ENCODE measurements at places on chromosomes 2 and 18. TPM values are rescaled to one million over a fixed set of nuclear protein-coding genes. Genes with fewer than 3 reads are reported as not detected.
A peak's percentile ranks its signal among the peaks of the same experiment; 100 is the strongest.

DNA sequence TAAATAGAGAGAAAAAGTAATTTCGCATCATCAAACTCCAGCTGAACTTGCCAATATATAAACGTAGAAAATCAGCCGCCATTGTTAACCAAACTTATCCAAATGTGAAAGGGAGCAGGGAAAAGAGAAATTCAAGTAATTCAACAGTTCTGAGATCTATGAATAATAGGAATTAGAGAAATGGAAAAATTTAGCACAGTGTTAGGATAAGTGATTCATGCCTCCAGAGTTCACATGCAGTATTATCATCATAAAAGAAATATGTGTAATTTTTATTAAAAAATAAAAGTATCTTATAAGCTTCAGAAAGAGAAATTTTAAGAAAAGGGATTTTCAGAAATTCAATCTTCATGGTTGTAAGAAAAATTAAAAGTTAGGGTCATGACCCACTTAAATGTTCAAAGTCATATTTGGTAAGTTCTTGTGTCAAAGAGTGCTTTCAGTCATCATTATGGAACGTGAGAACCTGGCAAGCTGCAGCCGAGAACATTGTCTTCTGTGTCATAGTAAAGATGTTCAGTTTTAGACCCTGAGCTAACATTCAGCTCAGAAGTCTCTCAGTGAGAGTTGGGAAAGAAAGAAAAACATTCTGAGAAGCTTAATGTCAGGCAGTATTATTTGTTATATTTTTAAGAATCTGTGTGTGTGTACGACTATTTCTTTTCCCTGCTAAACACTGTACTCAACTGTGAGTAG lies 414.3 kb upstream of the RGPD4 start:
- DNase-seq = no peak

Gene BOD1L2
- total RNA-seq = not detected

GRCh38 chr2:227324642-227324994 lies 433 bp upstream of the MFF start:
- no peak for DNase-seq

DNA sequence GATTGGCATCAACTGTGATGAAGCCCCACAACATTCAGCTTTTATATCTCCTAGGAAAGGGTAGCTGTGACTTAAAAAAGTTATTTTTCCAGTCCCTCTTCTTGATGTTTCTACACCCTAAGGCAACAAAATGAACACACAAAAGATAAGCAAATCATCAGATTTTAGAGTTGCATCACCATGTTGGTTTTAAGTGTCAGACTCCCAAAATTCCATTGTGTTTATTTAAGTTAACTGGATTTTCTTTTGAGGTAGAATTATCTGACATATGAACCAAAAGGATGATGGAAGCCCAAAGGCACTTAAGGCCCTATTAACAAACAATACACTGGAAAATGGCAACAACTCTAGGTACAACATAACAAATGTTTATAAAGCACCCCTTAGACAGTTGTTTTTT lies 261.7 kb upstream of the SLC39A10 start:
- no peak for DNase-seq

- no peak for DNase-seq
Measured at GRCh38 chr2:122300758-122301157, 545.3 kb downstream of the TSN start.

Gene PLEK
- not detected for total RNA-seq

DNA sequence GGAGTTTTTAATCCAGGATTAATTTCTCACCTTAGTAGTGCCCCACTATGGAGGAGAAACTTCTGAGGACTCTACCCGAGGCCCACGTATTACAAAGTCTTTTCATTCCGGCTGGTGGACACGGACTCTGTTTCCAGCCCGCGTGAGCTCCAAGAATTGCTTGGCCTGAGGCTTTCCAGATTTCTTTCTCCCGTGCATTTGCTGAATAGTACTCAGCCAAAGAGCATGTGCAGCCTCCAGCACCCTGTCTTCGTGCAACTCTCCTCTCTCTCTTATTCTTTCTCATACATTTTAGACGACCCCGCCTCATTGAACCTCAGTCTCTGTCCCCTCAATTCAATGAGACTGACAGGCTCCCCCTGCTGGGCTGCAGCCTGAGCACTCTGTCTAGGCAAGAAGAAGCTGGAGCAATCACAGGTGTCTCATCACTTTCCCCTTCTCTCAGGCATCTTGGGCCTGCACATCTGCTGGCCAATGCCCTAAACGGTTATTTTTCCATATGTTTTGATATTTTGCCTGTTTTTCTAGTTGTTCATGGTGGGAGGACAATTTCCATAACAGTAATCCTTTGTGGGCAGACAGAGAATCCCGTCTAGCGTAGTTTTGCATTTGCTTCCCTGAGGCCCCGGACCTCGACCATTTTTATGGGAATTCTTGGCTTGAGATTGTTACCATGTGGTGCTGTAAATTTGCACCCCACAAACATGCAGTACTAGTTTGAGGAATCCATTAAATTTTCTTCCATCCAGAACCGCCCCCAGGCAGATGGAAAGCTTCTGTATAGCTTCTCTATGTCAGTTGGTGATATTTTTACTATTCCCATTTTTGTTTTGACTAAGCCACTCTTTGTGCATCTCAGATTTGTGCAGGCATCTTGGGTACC lies 50.1 kb upstream of the LPIN2 start:
- DNase-seq = peak; percentile 71

Gene TCF23
- total RNA-seq = not detected

- DNase-seq = no peak
Measured at GRCh38 chr2:98516571-98516970, 71.9 kb downstream of the INPP4A start.

Gene PLCL1
- total RNA-seq = 13.6 TPM

GRCh38 chr2:96767135-96767871 lies 6.6 kb downstream of the CNNM4 start:
- no peak for DNase-seq

GRCh38 chr2:232235716-232236115 lies 142.8 kb upstream of the ALPP start:
- no peak for DNase-seq

DNA sequence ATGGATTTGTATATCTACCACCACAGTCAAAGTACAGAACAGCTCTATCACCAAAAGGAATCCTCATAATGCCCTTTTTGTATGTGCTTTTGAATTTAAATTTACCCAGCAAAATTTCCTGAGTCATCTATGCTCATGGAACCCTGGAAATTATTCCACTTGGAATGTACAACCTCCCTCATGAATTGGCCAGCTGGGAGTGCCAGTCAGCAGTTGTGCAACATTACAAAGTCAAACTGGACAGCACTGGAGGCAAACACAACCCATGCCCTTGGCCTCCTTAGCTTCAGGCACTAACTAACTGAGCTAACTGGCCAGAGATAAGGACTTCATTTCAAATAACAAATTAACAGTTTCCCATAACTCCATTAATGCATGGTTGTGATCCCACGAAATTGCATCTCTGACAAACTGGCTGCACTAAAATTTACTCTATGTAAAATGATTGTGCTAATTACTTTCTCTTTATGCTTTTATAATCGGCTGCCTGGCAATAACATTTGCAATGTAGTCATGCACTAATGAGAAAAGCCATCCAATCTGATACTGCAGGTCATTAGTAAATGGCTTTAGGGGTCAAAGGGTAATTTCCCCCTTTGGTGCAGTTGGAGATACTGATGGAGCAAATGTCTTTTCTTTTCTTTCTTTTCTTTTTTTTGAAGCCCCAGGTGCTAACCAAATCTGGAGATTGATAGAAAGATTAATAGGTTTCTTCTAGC lies 270.5 kb downstream of the ACTR3 start:
- DNase-seq = no peak

Gene SLC16A14
- 0.18 TPM for total RNA-seq

- no peak for DNase-seq
Measured at GRCh38 chr2:98514879-98515249, 70.2 kb downstream of the INPP4A start.

GRCh38 chr18:79385708-79386341 lies 9.9 kb upstream of the NFATC1 start:
- peak; percentile 2 for DNase-seq

DNA sequence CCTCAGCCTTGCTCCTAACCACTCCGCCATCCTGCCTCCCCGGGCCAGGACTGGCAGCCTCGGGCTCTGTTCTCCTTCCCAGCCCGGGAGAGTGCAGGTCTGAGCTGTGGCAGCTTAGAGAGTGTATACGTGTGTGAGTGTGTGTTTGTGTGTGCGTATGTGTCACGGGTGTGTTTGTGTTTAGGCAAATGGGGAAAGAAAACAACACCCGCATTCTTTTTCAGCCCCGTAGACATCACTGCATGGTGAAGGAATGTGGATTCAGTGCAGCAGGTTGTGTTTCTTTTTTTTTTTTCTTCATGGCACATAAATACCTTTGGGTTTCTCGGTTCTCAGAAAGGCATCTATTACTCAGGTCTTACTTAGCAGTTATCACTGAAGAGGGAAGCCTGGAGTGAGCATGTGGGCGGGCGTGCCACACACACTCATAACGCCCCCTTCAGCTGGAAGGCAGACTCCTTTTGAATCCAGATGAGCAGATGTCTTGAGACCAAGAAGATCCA lies 44.2 kb downstream of the GLI2 start:
- no peak for DNase-seq
